ENCODE measurements at places on chromosomes 5 and 9.

DNA sequence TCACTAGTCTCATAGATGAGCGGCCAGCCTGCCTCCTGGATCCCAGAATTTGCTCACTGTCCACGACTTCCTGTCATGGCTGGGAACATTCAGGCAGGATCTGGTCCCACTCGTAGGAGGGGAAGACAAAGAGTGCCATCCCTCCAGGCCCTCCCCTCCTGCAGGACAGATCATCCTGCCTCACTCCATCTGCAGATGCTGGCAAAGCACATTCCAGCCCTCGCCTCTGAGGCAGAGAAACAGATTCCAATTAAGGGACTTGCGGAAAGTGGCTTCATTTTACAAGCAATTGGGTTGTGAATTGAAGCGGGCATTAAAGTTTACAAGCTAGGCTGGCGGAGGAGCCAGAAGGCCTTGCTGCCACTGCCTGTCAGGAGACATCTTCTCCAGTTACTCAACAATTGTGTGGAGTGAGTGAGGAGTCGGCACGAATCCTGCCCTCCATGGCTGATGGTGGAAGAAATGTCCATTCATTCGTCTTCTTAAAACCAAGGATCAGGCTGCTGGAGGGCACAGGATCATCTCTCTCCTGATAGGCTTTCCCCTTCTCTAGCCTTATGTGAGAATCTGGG lies 41.8 kb upstream of the KCNMB1 start:
- no peak for DNase-seq

DNA sequence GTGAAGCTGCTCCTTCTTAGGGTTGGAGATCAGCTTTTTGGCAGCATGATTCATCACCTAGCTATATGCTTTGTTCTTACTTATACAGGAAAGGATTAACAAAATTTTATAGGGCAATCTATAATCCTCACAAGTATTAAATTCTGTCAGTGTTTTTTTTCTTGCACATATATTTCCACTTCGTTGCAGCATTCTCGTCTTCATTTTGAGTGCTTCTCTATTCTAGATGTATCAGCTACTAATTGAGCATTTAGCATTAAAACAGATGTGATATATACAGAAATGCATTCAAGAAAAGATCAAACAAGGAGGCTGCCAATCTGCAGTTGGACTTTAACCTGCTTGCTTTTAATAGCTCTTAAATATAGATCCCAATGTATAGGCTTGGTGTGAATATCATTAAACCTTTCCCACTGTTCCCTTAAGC lies 3.6 kb upstream of the CTXN3 start:
- DNase-seq = no peak

DNA sequence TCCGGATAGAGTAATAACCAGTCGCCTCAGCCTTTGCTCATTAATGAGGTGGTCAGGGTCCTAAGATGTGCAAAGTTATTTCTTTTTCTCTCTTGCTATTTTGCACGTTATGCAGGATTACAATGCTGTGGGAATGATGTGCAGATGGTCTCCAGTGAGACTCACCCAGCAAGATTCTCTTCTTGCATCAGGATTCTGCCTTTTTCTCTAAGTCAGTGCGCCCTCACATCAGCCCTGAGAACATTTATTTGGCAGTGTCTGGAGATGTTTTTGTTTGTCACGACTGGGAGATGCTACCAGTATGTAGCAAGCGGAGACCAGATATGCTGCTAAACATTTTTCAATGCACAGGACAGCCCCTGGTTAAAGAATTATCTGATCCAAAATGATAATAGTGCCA lies 280.3 kb upstream of the WWC1 start:
- no peak for DNase-seq

GRCh38 chr5:137340881-137341280 lies 158.2 kb downstream of the SPOCK1 start:
- DNase-seq = no peak

GRCh38 chr9:14262827-14263226 lies 51.1 kb downstream of the NFIB start:
- no peak for DNase-seq

DNA sequence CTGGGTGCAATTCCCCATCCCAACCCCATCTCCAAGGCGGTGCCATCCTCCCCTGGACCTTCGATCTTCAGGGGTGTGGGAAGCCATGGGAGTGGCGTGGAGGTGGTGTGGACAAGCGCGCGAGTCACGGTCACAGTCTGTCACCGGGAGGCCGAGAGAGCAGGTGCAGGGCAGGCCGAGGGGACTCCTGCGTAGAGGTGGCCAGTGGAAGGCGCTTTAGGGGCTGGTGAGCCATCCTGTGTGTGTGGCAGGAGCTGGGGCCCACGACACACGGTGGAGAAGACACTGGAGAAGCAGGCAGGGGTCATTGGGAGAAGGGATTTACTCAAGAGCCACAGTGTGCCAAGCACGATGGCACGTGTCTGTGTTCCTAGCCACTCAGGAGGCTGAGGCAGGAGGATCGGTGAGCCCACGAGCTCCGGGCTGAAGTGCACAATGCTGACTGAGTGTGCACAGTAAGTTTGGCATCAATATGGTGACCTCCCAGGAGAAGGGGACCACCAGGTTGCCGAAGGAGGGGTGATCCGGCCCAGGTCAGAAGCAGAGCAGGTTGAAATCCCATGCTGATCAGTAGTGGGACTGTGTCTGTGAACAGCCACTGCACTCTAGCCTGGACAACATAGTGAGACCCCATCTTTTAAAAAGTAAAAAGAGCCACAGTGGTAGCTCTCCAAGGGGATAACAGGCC lies 145.1 kb upstream of the PHYKPL start:
- no peak for DNase-seq

- no peak for DNase-seq
Measured at GRCh38 chr5:98333921-98334320, 439.5 kb upstream of the RGMB start.

- no peak for DNase-seq
Measured at GRCh38 chr9:126502417-126503332, 111.1 kb upstream of the LMX1B start.

- no peak for DNase-seq
Measured at GRCh38 chr5:109062664-109063063, 315.0 kb downstream of the FER start.

GRCh38 chr9:107350443-107350842 lies 67.4 kb downstream of the RAD23B start:
- no peak for DNase-seq

DNA sequence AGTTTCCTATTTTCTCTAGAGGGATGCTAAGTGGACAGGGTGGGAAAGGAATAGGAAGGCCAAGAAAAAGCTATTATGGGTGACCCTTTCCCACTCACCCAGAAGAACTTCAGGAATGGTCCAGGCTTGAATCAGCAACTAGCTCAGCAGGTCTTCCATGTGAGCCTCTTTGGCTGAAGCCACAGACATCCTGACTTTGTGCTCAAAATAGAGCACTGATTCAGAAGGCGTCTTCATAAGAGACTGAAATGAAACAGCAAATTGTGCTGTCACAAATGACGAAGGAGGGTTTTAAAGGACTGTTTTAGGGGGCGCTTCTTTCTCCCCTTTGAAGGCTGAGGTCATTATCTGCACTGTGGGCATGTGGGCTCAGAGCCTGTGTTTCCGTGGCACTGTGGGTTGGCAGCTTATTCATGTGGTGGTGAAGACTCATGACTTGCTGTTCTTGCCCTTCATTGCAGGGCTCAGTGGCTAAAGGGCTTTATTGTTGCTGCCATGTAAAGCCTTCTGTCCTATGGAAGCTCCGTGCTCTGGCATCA lies 65.8 kb upstream of the NFIL3 start:
- DNase-seq = no peak

- no peak for DNase-seq
Measured at GRCh38 chr9:98879094-98879962, 64.4 kb upstream of the COL15A1 start.

- DNase-seq = no peak
Measured at GRCh38 chr9:84450029-84450428, 109.5 kb upstream of the SLC28A3 start.

DNA sequence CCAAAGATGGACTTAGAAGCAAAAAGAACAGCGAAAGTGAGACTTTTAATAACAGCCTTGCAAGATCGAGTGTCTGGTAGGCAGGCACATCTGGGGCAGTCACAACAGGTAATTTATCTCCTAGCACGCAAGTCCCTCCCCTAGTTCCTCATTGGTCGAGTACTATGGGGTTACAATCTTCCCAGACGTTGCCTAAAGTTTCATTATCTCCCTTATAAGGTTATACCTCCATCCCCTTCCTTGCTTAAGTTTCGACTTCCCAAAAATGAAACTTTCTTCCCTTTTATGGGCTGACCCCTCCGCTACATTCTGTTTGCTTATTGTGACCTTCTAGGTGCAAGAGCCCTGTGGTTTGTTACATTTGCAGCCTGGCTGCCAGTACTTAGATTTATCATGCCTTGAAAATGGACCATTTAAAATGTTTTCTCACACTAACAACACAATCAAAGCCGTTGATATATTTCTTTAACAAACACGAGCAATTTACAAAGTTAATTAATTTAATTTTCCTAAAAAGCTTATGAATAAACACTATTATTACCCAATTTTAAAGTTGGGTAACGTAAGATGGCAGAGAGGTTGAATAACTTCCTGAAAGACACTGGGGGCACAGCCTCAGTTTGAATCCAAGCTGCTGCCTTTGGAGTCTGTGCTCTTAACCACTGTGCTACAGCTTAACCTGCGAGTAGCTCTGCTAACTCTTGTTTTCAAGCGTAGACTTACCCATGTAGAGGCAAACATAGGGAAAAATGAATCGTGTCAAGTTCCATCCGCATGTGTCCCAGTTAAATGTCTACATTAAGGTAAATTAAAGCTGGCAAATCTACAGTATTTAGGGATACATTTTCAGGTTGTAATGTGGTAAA lies 91.7 kb downstream of the EDIL3 start:
- DNase-seq = no peak

Data from T-helper 1 cell (primary cell).